ENCODE measurements at places on chromosomes 12 and 14.

DNA sequence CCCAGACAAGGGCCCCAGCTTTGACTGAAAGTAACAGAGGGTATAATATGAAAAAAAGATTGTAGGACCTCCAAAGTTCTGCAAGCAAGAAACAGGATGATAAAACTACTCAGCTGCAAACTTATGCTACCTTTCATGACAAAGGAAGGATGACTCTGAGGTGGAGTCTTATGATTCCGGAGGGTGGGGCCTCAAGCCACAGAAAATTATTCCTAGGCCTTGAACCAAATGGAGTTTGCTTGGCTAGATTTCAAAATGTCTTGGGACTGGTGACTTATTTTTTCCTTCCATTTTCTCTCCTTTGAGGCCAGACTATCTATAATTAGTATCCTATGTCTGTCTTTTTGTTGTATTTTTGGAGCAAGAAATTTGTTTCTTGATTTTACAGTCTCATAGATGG lies 336.4 kb downstream of the LRIG3 start:
- DNase-seq = peak; percentile 32

DNA sequence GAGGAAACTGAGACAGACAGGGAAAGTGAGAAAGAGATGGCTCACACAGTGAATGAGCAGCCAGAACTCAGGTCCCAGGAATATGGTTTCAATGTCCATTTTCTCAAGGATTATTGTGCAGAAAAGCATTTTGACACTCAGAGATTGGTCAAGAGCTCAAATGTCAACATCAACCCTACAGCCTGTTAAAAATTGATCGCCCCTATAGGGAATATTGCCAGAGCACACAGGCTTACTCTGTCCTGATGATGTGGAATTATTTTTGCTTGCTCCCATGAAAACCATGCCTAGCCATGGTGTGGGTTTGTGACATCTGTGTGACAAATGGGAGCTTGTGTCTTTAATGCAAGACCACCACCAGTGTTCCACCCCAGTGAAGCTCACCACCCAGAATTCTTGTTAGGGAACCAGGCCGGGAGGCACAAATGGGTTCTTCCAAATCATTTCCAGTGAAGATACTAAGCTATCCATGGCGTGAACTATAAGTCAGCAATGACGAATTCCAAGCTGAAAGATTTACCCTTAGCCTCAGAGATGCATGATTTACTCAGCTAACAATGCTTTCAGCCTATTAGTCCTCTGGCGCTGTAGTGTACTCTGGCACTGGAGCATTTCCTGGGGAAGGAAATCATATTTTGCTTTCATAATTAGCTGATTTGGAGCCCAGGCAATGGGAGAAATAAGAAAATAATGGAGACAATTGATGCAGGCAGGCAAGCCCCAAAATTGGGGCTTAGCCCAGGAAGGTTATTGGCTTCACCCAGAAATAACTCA lies 1188.2 kb upstream of the TMEM132C start:
- DNase-seq = no peak

GRCh38 chr14:90575781-90576180 lies 179.0 kb downstream of the CALM1 start:
- DNase-seq = no peak

DNA sequence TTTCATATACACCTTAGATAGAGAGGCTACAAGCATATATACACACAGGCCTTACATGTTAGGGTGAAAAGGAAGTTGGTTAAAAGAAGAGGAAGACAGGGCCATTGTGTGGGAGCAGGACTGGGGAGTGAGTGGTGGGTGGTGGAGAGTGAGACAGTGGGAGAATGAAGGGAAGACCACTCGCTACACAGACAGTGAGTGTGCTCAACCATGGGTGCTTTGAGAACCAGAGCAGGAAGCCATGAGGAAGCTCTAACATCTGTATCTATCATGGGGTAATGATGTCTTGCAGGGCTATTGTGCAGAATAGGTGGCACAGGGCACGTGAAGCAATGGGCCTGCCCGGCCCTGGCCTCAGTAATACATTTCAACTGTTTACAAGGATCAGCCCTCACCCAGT lies 11.4 kb upstream of the KRT74 start:
- DNase-seq = no peak

DNA sequence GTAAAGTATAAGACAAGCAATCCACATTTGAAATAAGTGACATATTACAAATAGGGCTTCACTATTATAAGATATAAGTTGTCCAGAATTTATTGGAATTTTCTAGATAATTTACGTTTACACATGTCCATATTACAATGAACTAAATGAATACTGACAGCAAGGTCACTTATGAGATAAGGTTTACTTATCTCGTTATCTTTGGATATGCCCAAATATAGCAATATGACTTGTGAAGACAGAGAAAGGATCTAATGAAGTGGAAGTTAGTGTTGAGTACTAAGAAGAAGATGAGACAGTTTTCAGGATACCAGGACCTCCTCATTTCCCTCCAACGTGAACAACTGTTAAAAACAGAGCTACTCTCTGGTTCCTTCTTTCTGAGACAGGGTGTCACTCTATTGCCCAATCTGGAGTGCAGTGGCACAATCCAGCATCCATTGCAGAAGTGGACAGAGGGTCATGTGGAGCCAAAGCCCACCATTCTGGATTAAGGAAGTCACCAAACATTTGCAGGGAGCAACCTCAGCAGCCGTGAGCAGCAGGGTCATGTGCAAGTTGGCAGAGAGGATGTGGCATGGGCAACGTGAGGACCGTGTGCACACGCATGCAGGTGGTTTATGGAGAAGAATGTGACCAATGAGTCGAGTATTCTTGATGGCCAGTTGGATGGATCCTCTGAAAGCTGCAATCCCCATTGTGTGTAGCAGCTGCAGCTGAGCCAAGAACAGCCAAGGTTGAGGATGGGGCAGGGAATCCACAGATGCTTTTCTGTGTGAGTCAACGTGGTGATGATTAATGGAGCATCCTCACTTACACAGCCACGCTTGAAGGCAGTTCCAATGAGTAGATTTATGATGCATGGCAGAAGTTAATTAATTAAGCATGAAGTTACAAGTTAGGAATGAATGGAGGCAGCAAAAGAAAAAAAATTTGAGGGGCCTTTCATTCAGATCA lies 111.0 kb downstream of the BICD1 start:
- DNase-seq = no peak

DNA sequence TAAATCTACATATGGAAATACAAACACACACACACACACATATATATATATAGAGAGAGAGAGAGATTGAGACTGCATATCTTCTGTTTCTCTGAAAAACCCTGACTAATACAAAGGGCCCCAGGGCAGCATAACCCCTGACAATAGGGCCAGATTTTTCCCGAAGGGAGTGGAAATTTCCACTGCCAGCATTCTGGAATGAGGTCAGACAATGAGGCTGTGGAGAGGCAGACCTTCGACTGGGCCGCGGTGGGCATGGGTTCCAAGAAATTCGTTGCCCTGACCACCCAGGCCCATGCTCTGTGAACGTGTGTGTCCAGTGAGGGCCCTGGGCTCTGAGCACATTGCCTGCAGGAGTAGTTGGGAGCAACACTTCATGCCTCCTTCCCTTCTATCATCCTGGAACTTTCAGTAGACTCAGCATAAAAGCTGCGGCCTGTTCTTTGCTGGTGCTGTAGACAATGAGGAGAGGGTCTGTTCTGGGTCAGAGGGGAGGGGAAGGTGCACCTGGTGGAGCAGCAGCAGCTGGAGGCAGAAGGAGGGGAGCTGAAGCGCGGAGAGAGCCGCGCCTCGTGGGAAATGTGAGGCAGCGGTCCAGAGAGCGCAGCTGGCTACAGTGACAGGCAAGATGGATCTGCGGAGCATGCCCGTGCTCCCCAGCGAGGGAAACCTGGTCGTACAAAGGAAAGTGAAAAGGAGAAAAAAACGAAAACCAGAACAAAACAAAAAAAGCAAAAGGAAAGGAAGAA lies 25.6 kb upstream of the CCDC60 start:
- DNase-seq = no peak

GRCh38 chr14:57380935-57381334 lies 9.5 kb upstream of the NAA30 start:
- no peak for DNase-seq

- no peak for DNase-seq
Measured at GRCh38 chr12:131923260-131923659, 5.8 kb upstream of the PUS1 start.

- DNase-seq = no peak
Measured at GRCh38 chr14:34865889-34866574, 9.1 kb downstream of the BAZ1A start.

GRCh38 chr14:86613126-86613525 lies 1083.2 kb downstream of the FLRT2 start:
- DNase-seq = no peak

DNA sequence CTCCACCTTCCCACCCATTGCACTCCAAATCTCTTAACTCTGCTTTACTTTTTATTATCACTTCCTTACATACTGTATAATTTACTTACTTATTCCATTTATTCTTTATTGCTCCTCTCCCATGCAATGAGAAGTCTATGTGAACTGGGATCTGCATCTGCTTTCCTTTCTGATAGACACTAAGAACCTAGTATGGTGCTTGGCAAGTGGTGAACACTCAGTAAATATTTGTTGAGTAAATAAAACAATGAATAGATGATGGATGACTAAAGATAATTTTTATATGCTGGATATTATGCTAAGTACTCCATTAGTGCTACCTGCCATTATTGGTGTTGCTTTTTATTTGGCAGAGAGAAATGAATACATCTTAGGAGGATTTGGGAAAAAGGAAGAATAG lies 151.0 kb downstream of the TPH2 start:
- DNase-seq = no peak

- no peak for DNase-seq
Measured at GRCh38 chr14:68610251-68610793, 182.5 kb downstream of the ZFP36L1 start.

- no peak for DNase-seq
Measured at GRCh38 chr14:38127784-38128183, 79.9 kb upstream of the SSTR1 start.

DNA sequence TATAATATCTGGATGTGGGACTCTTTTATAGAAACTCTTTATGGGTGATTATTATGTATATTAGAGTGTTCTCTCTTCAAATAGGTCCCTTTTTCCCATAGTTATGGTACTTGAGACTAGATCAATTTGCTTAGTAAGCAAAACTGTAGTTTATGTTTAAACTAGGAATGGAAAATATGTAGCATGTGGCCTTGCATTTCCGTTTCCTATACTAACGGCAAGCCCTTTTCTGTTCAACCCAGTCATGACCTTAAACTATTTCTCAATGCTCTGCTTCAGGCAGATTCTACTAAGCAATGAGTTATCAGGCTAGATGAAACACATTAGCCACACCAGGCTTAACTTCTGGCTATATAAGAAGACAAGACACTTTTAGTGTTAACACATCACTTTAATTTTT lies 84.6 kb downstream of the OTOGL start:
- DNase-seq = peak; percentile 77

- DNase-seq = no peak
Measured at GRCh38 chr12:118813778-118814357, 167.5 kb upstream of the SRRM4 start.

DNA sequence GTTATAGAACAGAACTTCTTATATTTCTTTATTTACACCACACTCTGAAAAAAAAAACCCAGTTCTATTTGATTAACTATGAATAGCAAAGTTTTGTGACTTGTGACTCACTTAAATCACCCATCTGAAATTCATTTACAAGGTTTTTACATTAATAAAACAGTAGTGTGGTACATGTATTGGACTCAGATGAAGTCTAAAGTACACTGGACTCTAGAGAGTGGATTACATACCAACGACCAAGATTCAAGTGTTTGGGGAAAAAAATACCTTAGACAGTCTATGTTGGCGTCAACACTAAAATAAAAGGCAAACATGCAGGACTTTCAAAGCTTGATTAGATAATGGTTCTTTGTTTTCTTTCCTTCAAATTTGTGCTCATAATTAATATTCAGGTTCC lies 85.7 kb downstream of the SLC38A1 start:
- no peak for DNase-seq

- DNase-seq = no peak
Measured at GRCh38 chr12:131688845-131689154, 22.1 kb upstream of the SFSWAP start.

GRCh38 chr14:89614009-89614691 lies 197.1 kb upstream of the FOXN3 start:
- no peak for DNase-seq

- DNase-seq = peak; percentile 53
Measured at GRCh38 chr12:81284137-81284536, 206.3 kb downstream of the ACSS3 start.

DNA sequence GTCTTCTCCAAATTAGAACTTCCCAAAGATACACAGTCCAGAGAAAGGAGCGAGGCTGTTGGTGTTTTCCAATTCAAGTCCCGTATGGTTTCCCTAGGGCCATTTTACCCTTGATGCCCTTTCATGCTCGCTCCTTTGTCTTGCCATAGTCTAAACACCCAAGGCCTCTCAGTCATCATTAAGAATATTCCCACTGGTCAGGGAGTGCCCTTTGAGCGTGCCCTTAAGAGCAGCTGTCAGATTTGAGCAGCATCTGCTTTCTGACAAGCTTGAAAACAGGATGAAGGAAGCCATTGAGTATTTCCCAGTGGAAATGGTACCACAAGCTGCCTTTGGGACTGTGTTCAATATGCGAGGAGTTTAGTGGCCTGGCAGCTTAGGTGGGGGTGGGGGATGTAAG lies 10.4 kb upstream of the GALNT16 start:
- no peak for DNase-seq

DNA sequence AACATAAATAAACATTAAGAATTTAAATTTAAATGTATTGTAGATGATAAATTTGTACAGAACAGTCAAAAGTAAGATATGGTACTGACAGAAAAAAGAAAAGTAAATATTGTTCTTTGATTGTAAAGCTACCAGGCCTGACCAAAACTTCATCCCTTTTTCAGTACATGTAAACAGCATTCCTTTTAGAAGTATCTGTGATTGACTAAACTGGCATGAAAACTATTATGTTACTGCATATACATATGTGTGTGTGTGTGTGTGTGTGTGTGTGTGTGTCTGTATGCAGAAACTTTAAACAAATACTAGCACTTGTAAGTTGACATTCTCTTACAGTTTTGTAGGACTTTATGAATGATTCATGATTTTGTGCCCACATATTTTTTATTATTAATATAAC lies 270.9 kb downstream of the C12orf50 start:
- peak; percentile 20 for DNase-seq

DNA sequence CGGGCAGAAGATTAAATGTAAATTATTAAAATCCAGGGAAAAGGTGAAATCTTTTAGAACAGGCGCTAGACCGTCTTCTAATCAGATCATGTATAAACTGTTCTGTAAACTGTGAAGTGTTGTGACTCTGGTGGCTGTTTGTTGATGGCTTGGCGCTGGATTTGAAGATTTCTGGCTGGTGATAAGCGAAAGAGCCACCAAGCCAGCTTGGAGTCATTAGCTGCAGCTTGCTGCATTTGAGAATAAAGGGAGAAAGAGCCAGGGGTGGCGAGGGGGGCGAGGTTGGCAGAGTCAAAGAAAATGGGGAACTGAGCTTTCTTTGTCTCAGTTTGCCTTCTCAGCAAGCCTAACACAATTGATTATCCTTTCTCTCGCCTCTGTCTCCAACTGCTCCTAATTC lies 8.0 kb downstream of the SYNDIG1L start:
- no peak for DNase-seq

- no peak for DNase-seq
Measured at GRCh38 chr12:89685363-89685972, 23.2 kb downstream of the ATP2B1 start.

GRCh38 chr12:3717283-3717898 lies 35.5 kb downstream of the CRACR2A start:
- DNase-seq = no peak

Data from mesenchymal stem cell (in vitro differentiated cells and primary cell).